ENCODE measurements at places on chromosomes 1 and 21.

DNA sequence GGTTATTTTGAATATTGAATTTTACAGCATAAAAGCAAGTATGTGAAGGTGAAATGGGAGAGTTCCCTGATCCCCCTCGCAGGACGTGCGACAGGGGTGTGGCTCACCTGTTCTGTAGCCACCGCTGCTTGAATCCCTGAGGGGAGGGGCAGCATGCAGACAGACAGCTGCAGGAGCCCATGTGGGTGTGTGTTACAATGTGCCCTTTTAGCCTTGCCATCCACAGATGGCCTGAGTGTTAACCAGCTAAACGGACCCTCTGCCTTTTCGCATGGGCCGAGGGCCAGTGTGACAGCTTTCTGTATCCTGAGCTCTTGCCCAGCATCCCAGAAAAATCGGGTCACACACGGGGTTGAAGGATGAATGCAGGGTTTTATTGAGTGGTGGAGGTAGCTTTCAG is 43.3 kb downstream of the JAM2 start:
- no peak for DNase-seq

GRCh38 chr1:169132512-169133227 is 26.2 kb downstream of the ATP1B1 start:
- DNase-seq, result no peak

DNA sequence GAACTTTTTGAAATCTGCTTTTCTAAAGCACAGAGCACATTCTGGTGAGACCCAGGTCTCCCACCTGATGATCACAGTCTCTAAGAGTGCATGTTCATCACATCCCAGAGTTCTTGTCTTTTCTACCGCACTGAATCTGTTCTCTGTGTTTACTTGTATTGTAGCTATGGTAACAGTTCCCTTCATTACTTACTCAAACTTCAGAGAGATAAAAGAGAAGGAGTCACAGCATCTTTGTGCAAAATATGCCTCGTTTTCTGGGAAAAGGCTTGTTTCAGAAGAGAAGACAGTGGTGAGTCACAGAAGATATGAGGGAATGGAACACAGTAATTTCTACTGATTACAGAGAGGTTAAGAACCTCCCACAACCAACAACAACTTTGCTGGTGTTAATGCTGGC is 580.6 kb downstream of the PLA2G4A start:
- DNase-seq, result no peak

- no peak for DNase-seq
Observed at GRCh38 chr1:10785728-10786638, 10.5 kb downstream of the CASZ1 start.

- DNase-seq, result no peak
Observed at GRCh38 chr1:7633506-7634245, 137.4 kb upstream of the VAMP3 start.

GRCh38 chr1:52913537-52913936 is 8.0 kb downstream of the ECHDC2 start:
- DNase-seq, result peak; percentile 23

DNA sequence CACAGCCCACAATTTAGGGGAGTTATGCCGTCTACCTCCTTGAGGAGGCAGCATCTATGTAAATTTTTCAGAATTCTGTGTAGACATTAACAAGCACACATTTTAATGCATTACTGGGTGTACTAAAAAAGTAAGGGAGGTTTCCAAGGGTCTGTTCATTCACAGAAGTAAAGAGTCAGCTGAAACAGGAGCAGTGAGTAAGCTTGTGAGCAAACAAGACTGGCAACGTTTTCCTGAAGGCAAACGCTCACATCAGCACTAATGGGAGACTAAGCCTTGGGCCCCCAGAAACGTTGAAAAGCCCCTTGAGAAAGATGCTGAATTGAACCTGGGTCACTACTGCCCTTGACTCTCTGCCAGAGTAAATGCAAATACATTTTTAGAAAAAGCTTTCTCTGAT is 25.7 kb downstream of the RPRD2 start:
- DNase-seq, result peak; percentile 18

GRCh38 chr21:45286671-45287437 is 841 bp downstream of the POFUT2 start:
- DNase-seq, result no peak

- DNase-seq, result no peak
Observed at GRCh38 chr1:56223968-56224367, 355.4 kb downstream of the PLPP3 start.

DNA sequence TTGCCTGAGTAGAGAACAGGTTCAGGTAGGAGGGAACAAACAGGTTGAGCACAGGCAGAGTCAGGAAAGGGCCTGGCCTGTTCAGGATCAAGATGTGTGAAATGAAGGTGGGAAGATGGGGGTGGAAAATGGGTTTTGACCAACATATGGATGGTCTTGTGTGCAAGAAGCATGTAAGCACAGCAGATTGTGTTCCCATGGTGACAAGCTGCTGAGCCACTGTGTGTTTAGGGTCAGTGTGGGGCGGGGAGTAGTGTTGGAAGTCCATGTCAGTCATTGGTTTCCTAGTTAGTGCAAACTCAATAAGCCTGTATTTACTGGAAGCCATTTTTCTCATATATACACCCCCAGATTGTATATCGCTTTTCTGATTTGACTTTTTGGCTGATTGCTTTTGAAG is 111.9 kb downstream of the CAMTA1 start:
- peak; percentile 14 for DNase-seq

DNA sequence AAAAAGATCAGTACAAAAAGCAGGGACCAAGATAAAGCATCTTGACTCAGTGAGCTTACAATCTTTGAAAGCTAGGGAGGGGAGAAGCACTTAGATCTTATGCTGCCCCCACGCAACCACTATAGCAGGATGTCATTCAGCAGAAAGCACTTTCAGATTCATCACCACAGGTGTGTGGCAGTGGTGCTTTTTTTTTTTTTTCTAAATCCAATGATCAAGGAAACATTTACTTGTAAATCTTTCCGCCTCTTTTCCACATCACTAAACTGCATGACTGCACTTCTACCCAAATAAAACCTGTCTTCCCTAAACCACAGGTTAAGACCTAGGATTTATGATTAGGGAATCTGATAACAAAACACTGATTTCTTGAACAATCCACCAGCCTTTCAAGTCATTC is 154.8 kb downstream of the SLC45A1 start:
- DNase-seq, result no peak

- no peak for DNase-seq
Observed at GRCh38 chr1:56931686-56932085, 34.1 kb downstream of the C8B start.

- no peak for DNase-seq
Observed at GRCh38 chr1:31675161-31675560, 28.7 kb downstream of the COL16A1 start.

- no peak for DNase-seq
Observed at GRCh38 chr21:37829447-37829846, 86.8 kb downstream of the KCNJ6 start.

DNA sequence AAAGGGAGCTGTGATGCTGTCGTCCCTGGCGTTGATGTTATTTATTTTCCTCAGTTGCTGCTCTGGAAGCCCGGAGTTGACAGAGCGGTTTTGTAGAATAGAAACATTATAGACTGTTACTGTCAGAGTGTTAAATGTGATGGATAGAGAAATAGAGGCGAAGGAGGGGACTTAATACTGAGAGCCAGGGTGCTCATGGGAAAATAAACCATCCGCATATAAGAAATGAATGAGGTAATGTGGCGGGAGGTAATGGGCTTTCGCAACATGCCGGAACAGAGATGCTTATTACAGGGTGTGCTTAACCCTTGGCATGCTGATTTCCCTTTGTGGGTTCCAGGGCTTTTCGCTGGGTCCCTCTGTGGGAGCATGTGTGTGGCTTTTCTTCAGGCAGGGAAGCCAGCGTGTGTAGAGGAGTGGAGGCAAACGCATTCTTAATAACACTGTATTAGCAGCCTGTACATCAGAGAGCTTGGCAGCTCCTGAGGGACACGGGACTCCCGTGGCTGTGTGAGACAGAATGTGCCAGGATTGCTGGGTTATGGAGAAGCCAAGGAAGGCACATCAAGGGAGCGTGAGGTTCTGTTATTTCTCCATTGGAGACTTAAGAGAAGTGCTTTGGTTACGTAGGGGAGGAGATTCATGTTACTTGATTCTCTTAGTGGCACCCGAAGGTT is 141.0 kb downstream of the PBX1 start:
- DNase-seq, result no peak

DNA sequence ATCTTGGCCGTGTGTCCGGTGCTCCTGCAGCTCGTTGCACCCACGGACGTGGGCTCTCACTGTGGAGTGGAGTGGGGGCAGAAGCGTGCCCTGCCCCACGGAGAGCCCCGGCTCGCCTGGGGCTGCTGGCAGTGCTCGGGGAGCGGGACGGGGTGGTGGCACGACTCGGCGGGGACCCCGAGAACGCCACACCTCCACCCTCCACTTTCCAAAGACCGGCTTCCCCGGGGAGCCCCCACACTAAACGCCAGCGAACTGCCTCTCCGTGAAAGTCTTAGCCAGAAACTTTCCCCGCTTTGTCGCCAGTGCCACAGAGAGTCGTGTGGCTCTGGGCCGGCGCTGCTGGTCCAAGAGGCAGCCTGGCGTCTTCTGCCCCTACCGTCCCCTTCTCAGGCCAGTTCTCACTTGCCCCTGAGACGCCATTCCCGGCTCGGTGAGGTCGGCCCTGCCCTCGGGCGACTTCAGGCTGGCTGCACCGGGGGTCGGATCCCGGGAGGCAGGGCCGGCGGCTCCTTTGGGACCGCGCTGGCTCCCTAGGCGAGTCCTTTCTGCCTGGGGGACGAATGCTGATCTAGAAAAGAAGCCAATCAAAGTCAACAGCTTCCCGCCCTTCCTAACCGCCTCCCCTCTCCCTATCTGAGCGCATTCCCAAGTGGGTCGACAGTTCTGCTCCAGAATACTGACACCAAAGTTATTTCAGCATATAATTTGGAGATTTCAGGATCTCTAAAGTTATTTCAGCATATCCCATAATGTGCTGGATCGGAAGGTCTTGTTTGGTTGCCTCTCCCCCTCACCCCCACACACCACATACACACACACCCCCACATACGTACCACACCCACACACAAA is 2.6 kb upstream of the SAMD13 start:
- DNase-seq, result peak; percentile 60

GRCh38 chr1:100469578-100469977 is 68.4 kb upstream of the GPR88 start:
- DNase-seq, result no peak

GRCh38 chr1:238264951-238265350 is 374.2 kb upstream of the ZP4 start:
- no peak for DNase-seq

- DNase-seq, result peak; percentile 53
Observed at GRCh38 chr1:232533328-232533727, 96.6 kb downstream of the SIPA1L2 start.

GRCh38 chr21:29434081-29434480 is 135.4 kb downstream of the BACH1 start:
- no peak for DNase-seq

DNA sequence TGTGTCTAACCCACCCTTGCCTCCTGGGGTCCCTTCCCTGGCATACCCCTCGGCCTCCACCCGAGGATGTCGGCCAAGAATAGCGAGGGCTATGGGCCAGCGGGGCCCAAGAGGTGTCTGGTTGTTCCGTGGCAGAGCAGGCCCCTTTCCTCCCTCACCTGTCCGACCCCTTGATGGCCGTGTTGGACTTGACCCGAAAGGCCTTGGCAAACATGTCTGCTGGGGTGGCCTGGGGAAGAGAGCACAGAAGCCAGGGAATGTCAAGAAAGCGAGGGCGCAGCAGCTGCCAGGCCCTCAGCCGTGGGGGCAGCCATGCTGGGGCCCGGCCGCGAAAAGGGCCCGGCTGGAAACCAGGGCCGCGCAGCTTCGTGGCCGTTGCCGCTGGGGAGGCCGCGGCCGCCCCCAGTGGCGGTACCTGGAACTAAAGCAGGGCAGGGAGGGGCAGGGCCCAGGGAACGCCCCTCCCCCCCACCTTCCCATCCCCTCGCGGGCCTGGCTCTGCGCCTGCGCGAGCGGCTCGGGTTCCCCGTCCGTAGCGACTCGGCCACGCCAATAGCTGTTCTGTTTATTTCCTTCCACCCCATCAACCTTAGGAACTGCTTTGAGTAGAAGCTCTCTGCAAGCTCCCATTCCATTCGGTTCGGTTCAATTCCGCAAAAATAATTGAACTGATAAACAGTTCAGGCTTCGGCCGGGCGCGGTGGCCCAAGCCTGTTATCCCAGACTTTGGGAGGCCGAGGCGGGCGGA is at the start of gene EIF2D:
Gene EIF2D, minus strand, starts transcription at position 337 of the 748 bp plus-strand sequence. Its CDS starts 123 bp downstream, at position 214.
- DNase-seq, result peak; percentile 98

DNA sequence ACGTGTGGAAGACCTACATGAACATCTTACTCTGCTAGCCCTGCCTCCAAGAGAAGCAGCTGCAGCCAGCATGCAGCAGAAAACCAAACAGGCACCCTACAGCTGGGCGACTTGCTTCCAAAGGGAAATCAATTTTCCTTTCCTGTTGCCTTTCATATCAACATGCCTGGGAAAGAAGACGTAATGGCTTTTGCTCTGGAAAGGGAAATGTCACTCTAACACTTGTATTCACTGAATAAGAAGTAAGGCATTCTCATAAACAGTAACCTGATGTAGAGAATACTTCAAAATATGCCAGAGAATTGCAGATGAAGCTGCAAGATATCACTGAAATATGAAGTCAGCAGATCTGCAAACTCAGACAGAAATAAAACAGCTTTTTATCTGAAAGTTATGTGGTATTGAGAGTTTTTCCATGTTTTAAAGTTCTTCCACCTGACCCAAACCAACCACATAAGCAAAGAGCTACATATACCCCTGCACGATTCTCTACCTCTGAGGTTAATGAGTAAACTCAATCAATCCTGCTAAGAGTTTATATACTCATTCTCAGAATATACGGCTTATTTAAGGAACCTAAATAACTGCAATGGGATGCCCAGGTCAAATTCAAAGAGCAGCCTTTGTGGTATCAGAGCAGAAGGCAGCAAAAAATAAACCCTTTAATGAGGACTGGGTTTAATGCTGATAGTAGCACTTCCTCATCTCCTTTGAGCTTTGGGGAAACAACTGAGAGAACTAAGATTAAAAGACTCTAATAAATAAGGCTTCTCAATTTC is 150.9 kb downstream of the RERE start:
- DNase-seq, result peak; percentile 36

GRCh38 chr1:179023946-179024650 is 1.6 kb upstream of the FAM20B start:
- DNase-seq, result no peak

- peak; percentile 92 for DNase-seq
Observed at GRCh38 chr1:50332941-50333594, 90.2 kb downstream of the DMRTA2 start.

- peak; percentile 88 for DNase-seq
Observed at GRCh38 chr1:24111996-24112779, at the start of gene MYOM3. Gene MYOM3, minus strand, starts transcription at chr1:24112135. Its CDS starts 3,499 bp downstream, at chr1:24108636.
